ENCODE measurements at places on chromosomes 7 and 10.

GRCh38 chr10:36720895-36721294 lies 404.5 kb upstream of the ANKRD30A start:
- DNase-seq = no peak

GRCh38 chr10:69973678-69974077 lies 79.0 kb upstream of the MACROH2A2 start:
- no peak for DNase-seq

DNA sequence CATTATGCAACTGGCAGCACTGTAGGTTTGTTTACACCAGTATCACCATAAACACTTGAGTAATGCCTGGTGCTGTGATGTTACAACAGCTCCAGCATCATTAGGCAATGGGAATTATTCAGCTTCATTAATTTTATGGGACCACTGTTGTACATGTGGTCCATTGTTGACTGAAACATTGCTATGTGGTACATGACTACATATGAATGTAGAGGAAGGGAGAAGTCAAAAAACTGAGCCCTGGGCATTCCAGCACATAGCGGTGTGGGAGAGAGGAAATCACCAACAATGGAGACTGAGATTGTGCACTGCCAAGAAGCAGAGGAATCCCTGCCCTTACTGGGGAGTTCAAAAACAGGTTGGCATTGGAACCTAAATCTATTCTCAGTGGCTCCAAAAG lies 89.0 kb downstream of the TRIM24 start:
- no peak for DNase-seq

DNA sequence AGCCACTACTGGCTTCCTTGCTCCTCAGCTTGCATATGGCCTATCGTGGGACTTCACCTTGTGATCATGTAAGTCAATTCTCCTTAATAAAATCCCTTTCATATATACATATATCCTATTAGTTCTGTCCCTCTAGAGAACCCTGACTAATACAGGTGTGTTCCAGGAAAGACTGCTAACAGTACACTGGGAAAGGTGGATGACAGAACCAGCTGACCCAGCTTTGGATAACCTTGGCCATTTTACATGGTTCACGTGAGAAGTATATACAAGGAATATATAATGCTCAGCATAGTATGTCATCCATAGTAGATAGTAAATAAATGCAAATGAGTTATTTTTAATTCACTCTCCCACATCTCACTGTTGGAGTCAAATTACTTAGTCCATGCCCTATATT lies 1003.5 kb downstream of the SORCS3 start:
- no peak for DNase-seq

DNA sequence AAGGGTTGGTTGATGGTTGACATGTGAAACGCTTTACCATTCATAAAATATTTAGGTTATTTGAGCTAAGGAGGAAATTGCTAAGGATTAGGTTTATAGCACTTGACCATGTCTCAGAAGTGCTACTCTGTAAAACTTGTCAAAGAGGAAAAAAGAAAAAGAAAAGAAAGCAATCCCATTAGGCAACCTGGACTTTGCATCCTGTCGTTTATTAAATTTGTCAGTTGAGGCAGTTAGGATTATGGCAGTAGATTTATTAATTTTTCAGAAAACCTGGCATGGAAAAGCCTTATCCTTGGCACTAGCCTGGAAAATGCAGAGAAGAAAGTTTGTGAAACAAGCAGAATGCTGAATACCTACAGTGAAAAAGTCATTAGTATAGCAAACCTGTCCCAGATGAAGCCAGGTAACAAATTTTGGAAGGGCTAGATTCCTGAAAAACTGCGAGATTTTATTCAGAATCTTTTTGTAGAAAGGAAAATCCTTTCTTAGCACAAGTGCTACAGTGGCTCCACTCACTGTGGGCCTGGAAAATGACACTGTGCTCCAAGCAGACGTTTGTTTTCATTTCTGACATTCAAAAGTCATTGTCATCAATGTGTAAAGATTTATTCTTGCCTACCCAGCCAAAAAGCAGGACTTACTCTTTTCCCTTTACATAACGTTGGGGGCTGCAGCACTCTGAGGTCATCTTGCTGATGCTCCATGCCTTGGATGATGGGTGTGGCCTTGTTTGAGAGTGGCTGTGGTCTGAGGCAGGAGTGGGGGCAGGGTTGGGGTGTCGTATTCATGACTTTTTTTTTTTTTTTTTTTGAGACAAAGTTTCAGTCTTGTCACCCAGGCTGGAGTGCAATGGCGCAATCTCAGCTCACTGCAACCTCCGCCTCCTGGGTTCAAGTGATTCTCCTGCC lies 664.9 kb downstream of the SUGCT start:
- no peak for DNase-seq

GRCh38 chr7:14841869-14842268 lies 60.7 kb downstream of the DGKB start:
- DNase-seq = no peak

DNA sequence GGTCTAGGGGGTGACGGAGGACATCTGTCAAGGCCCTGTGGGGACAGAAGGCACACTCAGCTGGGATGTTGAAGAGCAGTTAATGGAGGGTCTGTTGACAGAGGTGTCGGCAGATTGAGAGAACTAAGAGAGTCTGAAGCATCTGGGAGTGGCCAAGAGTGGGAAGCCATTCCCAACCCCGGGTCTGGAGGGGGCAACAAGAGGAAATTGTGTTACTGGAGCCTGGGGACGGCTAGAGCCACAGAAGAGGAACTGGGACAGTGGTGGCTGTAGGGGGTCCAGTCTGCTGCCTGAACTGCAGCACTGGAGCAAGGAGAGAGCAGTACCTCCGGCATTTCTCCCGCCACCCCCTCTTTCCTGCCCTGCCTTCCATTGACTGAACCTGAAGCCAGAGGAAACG lies 136.6 kb downstream of the CHN2 start:
- DNase-seq = no peak

- DNase-seq = no peak
Observed at GRCh38 chr7:50217821-50218281, 86.7 kb upstream of the IKZF1 start.

- no peak for DNase-seq
Observed at GRCh38 chr10:90373911-90374310, 483.9 kb downstream of the HTR7 start.

DNA sequence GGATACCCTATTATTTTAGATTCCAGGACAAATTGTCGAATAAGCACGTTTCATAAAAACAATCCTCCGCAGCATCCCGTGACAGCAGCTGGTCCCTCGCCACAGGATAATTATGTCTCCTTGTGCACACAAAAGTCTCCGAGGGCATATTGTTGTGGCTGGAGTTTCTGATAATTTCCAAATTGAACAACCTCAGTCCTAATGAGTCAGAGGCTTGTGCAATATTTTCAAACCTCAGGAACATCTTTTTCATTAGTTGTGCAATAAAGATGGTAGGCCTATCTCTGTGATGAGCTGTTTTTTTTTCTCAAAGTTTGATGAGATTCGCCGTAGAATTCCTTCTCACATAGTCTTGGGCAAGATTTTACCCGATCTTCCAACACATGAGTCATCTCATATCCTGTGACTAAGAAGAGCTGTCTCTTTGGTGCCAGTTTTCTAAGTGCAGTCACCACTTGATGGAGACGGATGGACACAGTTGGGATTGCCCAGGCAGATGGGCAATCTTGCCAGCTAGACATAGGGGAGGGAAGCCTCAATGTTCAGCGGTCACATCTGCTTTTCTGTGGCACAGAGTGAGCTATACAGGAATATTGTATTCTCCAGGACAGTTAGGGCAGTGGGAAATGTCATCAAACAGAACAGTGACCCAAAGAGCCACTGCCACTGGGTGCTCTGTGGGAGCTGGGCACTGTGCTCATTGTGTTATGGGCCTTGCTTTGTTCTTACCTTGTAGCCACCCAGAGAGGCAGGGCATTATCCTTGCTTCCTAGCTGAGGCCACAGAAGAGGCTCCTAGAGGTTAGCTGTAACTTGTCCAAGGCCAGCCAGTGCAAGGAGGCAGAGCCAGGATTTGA lies 7.8 kb downstream of the HTRA1 start:
- DNase-seq = no peak

GRCh38 chr7:106623853-106624252 lies 37.1 kb downstream of the CCDC71L start:
- DNase-seq = no peak

GRCh38 chr7:94949532-94949931 lies 42.1 kb downstream of the PPP1R9A start:
- no peak for DNase-seq

Data from MM.1S (cell line).